Stimulated activated CD8-positive, alpha-beta memory T cell treated with anti-CD3 and anti-CD28 coated beads, Interleukin-7, amount 100 ng/mL, for 1 hour (primary cell): ENCODE measurements at places on chromosomes 1 and 21.

GRCh38 chr1:201634261-201634660, 95.3 kb downstream of the NAV1 start:
- DNase-seq: no peak

- DNase-seq: no peak
Observed at GRCh38 chr1:205473966-205474365, 18.1 kb upstream of the BLACAT1 start.

- DNase-seq: no peak
Observed at GRCh38 chr1:201218409-201218808, 27.8 kb downstream of the IGFN1 start.

DNA sequence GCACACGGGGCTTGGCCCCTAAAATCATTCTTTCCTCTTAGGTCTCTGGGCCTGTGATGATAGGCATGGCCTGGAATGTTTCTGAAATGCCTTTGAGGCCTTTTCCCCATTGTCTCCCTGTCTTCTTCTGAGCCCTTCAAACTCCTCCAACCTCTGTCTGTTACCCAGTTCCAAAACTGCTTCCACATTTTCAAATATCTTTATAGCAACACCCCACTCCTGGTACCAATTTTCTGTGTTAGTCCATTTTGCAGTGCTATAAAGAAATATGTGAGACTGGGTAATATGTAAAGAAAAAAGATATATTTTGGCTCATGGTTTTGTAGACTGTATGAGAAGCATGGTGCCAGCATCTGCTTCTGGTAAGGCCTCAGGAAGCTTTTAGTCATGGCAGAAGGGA, 158.8 kb downstream of the TM2D1 start:
- DNase-seq: no peak
